KG1 (cell line): ENCODE measurements at places on chromosomes 16 and 17.

- no peak for DNase-seq
Observed at GRCh38 chr17:75228305-75228704, 22.8 kb downstream of the NUP85 start.

- DNase-seq: no peak
Observed at GRCh38 chr17:42436391-42436790, 13.3 kb upstream of the CAVIN1 start.

DNA sequence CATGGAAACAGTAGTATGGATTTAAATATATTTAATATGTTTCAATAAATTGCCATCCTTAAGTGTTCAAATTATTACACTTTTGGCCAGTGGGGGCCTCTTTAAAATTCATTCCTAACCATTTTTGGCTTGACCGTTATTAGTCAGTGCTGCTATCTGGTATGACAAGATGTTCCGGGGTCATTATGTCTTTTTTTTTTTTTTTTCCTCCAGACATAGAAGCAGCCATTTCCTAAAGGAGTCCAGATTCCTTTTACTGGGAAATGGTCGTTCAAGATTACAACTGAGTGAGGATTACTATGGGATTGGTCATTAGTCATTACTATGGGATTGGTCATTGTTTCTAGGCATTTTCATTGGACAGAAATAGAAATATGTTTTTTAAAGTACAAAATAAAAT is 53.4 kb downstream of the NF1 start:
- DNase-seq: no peak

DNA sequence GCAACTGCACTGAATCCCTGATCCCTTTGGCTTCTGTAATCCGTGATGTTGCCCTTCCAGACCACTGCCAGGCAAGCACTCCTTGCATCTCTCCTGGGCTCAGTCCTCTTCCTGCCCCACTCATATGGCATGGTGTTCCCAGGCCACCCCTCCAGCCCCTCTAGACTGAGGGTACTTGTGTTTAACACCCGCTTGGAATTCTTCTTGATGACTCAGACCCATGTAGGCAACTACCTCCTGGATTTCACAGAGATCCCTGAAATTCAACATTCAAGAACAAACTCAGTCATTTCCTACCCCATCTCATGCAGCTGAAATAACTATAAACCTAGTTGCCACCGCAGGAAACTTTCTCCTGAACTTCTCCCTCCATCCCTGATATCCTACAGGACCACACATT is 541.9 kb upstream of the CDH11 start:
- DNase-seq: no peak

DNA sequence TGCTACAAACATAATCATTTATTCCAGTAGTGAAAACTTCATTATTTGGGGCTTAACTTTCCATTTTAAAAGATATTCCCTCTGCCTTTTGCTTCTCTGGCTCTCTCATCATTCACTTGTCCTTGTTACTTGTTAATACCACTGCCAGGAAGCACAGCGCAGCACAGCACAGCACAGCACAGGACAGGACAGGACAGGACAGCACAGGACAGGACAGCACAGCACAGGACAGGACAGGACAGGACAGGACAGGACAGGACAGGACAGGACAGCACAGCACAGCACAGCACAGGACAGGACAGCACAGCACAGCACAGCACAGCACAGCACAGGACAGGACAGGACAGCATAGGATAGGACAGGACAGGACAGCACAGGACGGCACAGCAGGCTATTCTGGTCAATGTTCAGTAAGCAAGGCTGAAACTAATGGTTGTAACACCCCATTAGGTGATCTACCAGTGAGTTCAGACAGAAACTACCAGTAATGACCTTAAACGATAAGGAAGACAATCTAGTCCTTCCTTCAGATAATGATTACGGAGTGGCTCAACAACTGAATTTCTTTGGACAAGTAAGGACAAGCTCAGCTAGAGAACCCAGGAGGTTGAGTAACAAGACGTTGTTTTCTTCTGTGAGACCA is 31.9 kb downstream of the COG1 start:
- DNase-seq: no peak

- no peak for DNase-seq
Observed at GRCh38 chr17:81722184-81723120, 10.4 kb downstream of the SLC25A10 start.

DNA sequence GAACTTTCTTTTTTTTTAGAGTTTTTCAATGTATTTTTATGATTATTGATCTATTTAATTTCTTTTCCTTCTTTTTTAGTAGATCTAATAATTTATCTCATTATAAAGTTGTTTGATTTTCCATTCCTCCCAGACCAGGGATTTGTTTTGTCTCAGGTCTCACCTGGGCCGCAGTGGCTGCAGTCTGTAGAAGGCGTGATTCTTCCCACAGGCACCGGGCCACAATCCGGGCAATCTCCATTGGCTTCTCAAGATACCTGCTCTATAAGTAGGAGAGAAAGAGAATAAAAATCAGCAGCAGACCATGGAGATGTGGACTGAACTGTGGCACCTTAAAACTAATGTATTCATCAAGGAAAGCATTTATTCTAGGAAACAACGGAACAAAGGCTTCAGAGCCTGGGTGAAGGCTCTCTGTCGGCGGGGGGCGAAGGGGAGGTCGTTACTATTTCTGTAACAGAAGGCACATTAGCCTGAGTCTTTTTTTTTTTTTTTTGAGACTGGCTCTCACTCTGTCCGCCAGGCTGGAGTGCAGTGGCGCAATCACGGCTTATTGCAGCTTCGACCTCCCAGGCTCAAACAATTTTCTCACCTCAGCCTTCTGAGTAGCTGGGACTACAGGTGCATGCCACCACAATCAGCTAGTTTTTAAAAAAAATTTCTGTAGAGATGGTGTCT is 42.7 kb downstream of the STAT3 start:
- no peak for DNase-seq
